ENCODE measurements at places on chromosomes 4 and X.

DNA sequence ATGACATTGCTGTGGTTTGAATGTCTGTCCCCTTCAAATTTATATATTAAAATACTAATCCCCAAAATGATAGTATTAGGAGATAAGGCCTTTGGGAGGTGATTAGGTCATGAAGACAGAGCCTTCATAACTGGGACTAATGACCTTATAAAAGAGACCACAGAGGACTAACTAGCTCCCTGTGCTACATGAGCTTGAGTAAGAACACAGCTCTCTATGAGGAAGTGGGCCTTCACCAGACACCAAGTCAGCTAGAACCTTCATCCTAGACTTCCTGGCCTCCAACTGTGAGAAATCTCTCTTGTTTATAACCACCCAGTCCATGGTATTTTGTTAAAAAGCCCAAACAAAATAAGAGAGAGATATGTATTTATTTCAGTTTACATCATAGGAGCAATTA is 242.2 kb upstream of the CTSO start:
- DNase-seq: no peak

DNA sequence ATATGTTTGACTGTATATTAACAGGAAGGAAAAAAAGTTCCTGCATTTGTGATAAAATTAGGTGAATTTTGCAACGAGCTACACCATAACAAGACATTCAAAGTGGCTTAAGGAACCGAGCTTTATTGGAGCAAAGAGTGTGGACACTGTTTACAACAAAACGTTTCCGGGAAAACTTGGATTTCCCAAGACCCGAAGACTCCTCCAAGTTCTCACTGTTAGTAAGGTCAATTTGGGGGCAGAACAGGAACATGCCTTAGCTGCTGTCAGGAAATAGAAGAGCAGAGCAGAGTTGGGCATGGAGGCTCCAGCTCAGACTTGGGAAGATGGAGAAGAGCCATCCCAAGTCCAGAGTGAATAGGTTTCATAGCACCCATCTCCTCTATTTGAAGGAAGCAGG is 16.5 kb downstream of the ADH6 start:
- no peak for DNase-seq

- DNase-seq: peak; percentile 94
Observed at GRCh38 chrX:147911192-147912022, at the start of gene FMR1. TSS of gene FMR1 (plus strand) at chrX:147911919. CDS start at chrX:147912180, 261 bp downstream.

DNA sequence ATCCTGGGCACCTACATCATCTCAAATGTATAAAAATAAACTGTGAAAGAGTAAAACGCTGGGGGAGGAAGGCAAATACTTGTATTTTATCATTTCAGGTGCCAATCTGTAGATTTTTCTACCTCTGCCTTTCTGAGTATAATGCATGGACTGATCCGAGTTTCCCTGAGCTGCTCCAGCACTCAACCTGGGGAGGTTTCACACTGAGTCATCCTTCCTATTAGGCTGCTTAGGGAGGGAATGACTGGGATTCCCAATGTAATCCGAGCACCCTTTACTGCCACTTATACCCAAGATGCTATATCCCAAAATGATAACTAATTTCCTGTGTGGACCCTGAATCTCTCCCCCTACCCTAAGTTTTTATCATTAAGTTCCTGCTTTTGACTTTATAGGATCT is 126.6 kb downstream of the HNRNPD start:
- DNase-seq: no peak

DNA sequence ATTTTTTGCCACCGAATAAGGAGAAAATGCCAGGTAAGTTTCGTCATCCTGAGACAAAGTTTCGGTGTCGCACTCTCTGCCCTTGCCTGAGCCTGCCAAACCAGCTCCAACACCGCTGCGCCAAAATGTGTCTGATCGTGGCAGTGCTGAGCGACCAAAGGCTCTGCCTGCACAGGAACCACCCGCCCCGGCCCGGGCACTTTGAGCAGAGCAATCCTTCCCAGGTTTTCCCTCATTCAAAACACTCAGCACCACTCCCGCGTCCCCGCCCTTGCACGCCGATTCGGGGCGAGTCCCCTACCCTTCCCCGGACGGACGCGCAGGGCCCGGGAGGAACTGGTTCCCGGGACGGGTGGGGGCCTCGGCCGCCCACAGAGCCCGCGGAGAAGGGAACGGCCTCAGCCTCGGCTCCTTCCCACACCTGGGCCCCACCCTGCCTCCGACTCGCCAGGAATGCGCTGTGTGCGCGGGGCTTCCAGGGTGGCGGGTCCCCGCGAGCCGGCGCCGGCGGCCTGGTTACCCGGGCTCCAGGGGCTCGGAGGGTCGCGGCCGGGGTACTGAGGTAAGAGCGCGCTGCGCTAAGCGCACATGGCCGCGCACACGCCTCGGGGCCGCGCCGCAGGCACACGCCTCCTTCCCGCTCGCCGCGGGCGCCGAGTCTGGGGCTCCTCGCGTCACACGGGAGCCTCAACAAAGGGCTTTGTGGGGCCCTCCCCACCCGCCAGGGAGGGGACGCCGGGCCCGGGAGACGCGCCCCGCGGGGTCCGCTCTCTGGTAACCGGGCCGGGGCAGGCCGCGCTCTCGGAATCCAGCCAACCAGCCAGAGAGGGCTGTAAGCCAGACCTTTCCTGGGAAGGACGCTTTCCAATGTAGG is at the start of gene C4orf36:
Gene C4orf36, minus strand, starts transcription at position 661 of the 874 bp plus-strand sequence. CDS start 902 bp downstream, outside the sequence.
- peak; percentile 55 for DNase-seq
